ENCODE measurements at places on chromosomes 4 and X. TPM values are rescaled to one million over a fixed set of nuclear protein-coding genes. Genes with fewer than 3 reads are reported as not detected.

- no peaks in the 10 kb centered on the region for H3K36me3 ChIP-seq
- no peaks in the 10 kb centered on the region for H3K27me3 ChIP-seq
- H3K4me3 ChIP-seq: no peak overlapping the region
- H3K27ac ChIP-seq: no peak overlapping the region
Measured at GRCh38 chr4:1081689-1082040, 31.7 kb downstream of the RNF212 start.

DNA sequence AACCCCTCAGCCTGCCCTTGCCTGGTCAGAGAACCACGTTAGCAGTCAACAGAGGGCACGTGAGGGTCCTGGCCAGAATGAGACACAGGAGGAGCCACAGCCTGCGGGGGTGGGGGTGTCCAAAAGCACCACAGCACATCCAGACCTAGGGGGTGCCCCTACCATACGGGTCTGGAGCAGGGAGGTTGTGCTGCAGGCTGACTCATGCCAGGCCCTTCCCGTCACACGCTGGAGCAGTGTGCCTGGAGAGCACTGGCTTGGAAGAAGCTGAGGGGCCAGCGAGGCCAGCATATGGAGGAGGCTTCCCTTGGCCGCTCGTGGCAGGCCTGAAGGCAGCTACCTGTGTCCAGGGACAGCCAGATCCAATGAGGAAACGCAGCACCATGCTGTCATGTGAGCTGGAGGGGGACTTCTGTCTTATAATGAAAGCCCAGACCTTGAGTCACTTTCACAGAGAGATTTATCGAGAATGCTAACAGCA, 1.5 kb upstream of the IRAK1 start:
- H3K27me3 ChIP-seq: no peaks in the 10 kb centered on the region
- H3K4me3 ChIP-seq: no peak overlapping the region
- H3K4me1 ChIP-seq: peaks cover 17% of the 10 kb centered on the region
- H3K27ac ChIP-seq: peak overlapping the region; percentile 24

DNA sequence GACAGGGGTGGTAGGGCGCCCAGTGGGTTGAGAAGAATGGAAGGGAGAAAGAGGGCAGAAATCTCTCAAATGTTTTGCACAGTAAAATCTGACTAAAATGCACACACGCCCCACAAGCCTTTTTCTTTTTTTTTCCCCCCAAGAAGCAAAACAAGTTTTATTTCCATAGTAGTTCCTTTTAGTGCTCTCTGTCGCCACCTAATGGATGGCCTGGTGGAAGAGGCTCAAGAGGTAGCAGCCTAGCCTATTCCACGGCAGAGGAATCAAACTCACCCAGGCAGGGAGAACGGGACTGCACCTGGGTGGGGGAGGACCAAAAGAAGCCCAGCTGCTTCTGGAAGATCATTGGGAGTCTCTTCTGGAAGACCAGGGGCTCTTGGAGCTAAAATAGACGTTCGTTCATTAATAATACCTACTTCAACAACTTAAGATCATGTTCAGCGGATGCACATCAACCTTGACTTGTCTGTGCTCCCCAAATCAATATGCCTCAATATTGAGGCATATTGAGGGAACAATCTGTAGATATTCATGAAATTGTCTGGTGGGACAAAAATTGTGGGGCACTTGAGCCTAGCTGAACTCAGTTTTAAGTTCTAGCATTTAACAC, 31.6 kb upstream of the IRAK1 start:
- peaks cover 6% of the 10 kb centered on the region for H3K36me3 ChIP-seq
- no peaks in the 10 kb centered on the region for H3K27me3 ChIP-seq
- peaks cover 31% of the 10 kb centered on the region for H3K4me1 ChIP-seq
- H3K27ac ChIP-seq: no peak overlapping the region

DNA sequence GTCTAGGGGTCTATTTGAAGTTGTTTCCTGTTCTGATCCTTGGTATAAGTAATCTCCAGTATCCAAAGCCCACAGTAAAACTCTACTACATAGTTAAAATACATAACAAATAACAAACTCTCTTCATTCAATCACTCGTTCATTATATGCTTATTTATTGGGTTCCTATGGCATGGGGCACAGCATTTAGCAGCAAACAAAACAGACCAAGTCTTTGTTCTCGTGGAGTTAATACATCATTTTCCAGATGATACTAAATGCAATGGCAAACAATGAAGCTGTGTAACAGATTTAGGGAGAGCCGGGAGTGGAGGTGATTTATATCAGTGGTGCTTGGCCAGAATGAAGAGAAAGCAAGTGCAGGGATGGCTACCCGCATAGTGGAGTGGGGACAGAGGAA, 36.6 kb upstream of the SPARCL1 start:
- no peaks in the 10 kb centered on the region for H3K4me1 ChIP-seq
- no peaks in the 10 kb centered on the region for H3K36me3 ChIP-seq
- H3K27ac ChIP-seq: no peak overlapping the region
- no peak for DNase-seq

DNA sequence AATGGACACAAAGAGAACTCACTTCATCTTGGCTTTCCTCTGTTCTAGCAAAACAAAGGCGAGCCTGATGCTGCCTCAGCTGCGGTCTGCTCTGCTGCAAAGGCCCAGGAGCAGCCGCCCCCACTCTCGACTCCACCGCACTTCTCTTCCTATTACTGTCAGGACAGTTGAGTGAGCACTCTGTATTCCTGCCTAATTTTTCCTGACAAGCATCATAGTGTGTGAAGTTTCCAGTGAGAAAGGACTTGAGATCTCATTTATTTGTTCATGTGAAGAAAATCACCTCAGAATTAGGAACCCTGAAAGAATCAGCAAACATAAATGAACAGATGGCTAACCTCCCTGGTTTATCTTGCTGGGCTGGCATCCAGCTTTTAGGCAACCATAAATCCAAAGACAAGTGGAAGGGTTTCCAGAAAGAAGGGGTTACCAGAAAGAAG, 15.6 kb downstream of the SCARB2 start:
- peak overlapping the region; percentile 71 for H3K27ac ChIP-seq
- no peak overlapping the region for H3K4me3 ChIP-seq
- peaks cover 26% of the 10 kb centered on the region for H3K36me3 ChIP-seq
- peak; percentile 59 for DNase-seq
- H3K4me1 ChIP-seq: peaks cover 95% of the 10 kb centered on the region

GRCh38 chr4:87938746-87939145, 36.8 kb upstream of the SPP1 start:
- H3K4me1 ChIP-seq: no peaks in the 10 kb centered on the region
- H3K36me3 ChIP-seq: no peaks in the 10 kb centered on the region

Gene CHRDL1
- 60.6 TPM for total RNA-seq

DNA sequence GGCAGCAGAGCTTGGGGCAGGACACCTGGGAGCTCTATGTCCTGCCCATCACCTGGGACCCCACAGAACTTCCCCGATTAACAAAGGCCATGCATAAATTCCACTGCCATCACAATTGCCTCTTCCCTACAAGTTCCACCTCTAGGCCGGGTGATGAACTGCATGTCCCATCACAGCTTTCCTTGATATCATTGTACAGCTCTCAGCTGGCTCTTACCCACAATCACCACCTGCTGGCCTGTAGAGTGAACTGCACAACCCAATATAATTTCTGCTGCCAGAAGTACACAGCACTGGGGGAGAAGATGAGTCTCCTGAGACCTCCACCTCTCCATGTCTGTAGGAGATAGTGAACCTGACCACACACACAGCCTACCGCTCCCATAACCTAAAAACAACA, 285.0 kb upstream of the AADAT start:
- no peak for DNase-seq
- no peaks in the 10 kb centered on the region for H3K4me1 ChIP-seq
- H3K27me3 ChIP-seq: no peaks in the 10 kb centered on the region
- no peak overlapping the region for H3K4me3 ChIP-seq
- no peaks in the 10 kb centered on the region for H3K36me3 ChIP-seq

GRCh38 chrX:140756941-140757340, 47.4 kb downstream of the LINC00632 start:
- no peaks in the 10 kb centered on the region for H3K27me3 ChIP-seq
- no peaks in the 10 kb centered on the region for H3K4me1 ChIP-seq
- H3K36me3 ChIP-seq: no peaks in the 10 kb centered on the region
- H3K27ac ChIP-seq: no peak overlapping the region

Measured in lower lobe of right lung (tissue), 2 donors.